ENCODE measurements at places on chromosomes 2 and 18. TPM values are rescaled to one million over a fixed set of nuclear protein-coding genes. Genes with fewer than 3 reads are reported as not detected.
A peak's percentile ranks its signal among the peaks of the same experiment; 100 is the strongest.

The CD226 gene
- 41.5 TPM for total RNA-seq

DNA sequence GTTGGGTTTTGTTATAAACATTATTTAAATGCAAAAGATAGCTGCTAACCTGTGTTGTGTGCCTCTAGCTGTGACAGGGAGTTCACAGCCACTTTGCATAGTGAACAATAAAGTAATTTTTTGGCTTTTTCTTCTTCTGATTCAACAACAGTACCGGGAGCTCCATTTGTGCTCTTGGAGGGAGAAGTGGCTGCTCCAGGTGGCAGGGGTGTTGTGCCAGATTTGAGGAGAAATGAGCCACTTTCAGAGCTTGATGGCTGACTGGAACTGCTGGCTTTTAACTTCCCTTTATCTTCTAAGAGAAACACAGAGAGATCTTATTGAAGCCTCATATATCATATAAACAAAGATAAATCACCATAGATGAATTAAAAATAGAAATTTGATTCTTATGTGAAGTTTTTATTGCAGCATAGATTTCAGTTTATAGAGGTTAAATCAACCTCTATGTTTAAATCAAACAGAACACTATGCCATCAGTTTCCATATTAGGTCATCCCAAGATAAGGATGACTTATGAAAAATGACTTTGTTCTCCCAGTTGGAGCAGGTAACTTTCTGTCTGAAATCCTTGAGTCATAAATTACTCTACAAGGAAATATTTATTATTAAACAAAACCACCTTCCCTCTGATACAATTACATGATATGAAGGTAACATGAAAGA lies 182.0 kb upstream of the SESTD1 start:
- no peak overlapping the region for H3K4me3 ChIP-seq
- H3K27ac ChIP-seq = no peak overlapping the region
- H3K27me3 ChIP-seq = peaks cover 9% of the 10 kb centered on the region
- DNase-seq = no peak
- H3K36me3 ChIP-seq = no peaks in the 10 kb centered on the region
- no peaks in the 10 kb centered on the region for H3K4me1 ChIP-seq

DNA sequence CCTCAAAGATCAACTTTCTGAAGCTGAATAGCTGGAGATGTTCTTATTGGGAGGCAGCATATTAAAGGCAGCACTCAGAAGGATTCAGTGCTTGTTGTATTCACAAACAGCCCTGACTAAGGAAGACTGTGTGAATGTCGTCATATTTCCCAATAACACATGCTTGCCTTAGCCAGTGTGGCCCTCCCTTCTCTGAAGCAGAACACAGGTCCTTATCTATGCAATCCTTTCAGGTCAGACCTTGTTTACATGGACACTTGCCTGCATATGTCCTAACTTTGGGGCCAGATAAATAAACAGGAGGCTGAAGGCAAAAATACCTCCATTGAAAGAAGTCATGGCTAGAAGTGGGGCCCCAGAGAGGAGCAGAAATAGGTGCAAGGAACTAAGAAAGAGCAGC lies 97.2 kb downstream of the SLC4A3 start:
- H3K36me3 ChIP-seq = no peaks in the 10 kb centered on the region
- H3K4me1 ChIP-seq = no peaks in the 10 kb centered on the region
- no peak for DNase-seq
- H3K27me3 ChIP-seq = peaks cover 12% of the 10 kb centered on the region

DNA sequence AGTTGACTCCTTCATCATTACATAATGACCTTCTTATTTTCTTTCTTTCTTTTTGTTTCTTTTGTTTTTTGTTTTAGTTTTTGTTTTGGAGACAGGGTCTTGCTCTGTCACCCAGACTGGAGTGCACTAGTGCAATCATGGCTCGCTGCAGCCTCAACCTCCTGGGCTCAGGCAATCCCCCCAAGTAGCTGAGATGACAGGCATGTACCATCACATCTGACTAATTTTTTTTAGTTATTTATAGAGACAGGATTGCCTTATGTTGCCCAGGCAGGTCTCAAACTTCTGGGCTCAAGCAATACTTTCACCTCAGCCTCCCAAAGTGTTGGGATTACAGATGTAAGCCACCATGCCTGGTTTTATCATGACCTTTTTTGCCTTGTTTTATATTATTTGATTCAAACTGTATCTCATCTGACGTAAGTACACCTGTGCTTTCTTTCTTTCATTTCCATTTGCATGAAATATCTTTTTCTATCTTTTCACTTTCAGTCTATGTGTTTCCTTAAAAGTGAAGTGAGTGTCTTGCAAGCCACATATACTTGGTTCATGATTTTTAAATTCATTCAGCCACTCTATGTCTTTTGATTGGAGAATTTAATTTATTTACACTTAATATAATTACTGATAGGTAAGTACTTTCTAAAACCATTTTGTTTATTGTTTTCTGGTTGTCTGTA lies 39.1 kb downstream of the SP100 start:
- no peak overlapping the region for H3K27ac ChIP-seq
- H3K4me1 ChIP-seq = peaks cover 69% of the 10 kb centered on the region
- no peaks in the 10 kb centered on the region for H3K27me3 ChIP-seq
- DNase-seq = no peak
- no peak overlapping the region for H3K4me3 ChIP-seq

- no peak overlapping the region for H3K4me3 ChIP-seq
- H3K27ac ChIP-seq = no peak overlapping the region
- H3K36me3 ChIP-seq = peaks cover 2% of the 10 kb centered on the region
- DNase-seq = no peak
Observed at GRCh38 chr2:36680012-36680411, 16.5 kb upstream of the VIT start.

The ACVR1C gene
- total RNA-seq = 1.7 TPM

GRCh38 chr2:10876963-10877362 lies 34.8 kb upstream of the KCNF1 start:
- H3K4me1 ChIP-seq = peaks cover 3% of the 10 kb centered on the region
- no peak overlapping the region for H3K4me3 ChIP-seq
- DNase-seq = no peak
- no peaks in the 10 kb centered on the region for H3K36me3 ChIP-seq
- H3K27ac ChIP-seq = no peak overlapping the region
- peaks cover 11% of the 10 kb centered on the region for H3K27me3 ChIP-seq

The ATOH8 gene
- total RNA-seq = not detected

GRCh38 chr2:180846756-180847472 lies 133.5 kb upstream of the UBE2E3 start:
- no peak for DNase-seq
- no peak overlapping the region for H3K27ac ChIP-seq
- H3K4me1 ChIP-seq = no peaks in the 10 kb centered on the region
- no peak overlapping the region for H3K4me3 ChIP-seq

DNA sequence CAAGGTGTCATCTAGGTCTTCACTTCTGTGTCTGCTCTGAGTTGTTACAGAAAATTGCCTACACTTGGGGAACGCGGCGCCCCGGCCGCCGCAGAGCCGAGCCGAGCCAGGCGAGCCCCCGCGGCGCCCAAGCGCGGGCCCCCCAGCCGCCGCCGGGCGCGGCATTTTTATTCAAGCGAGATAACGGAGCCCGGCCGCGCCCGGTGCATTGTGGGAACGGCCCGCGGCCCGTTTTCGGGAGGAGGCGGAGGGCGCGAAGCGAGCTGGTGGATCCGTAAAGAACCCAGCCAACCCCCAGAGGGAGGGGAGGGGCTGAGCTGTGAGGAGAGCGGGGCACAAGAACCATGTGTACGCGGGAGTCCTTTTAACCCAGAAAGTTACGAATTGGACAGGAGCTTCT lies 191.8 kb downstream of the FTCDNL1 start:
- peak; percentile 17 for DNase-seq
- H3K36me3 ChIP-seq = no peaks in the 10 kb centered on the region
- no peak overlapping the region for H3K4me3 ChIP-seq
- no peak overlapping the region for H3K27ac ChIP-seq

GRCh38 chr2:96184989-96185388 lies 23.6 kb downstream of the STARD7 start:
- H3K27me3 ChIP-seq = no peaks in the 10 kb centered on the region
- DNase-seq = no peak
- peaks cover 30% of the 10 kb centered on the region for H3K36me3 ChIP-seq
- peaks cover 12% of the 10 kb centered on the region for H3K4me1 ChIP-seq
- no peak overlapping the region for H3K27ac ChIP-seq

The LAMA1 gene
- not detected for total RNA-seq

- H3K4me1 ChIP-seq = peaks cover 2% of the 10 kb centered on the region
- H3K4me3 ChIP-seq = no peak overlapping the region
- peaks cover 24% of the 10 kb centered on the region for H3K27me3 ChIP-seq
- H3K36me3 ChIP-seq = no peaks in the 10 kb centered on the region
- peak; percentile 2 for DNase-seq
Observed at GRCh38 chr2:132037527-132038178, 124.1 kb downstream of the ANKRD30BL start.
